T-helper 17 cell (primary cell): ENCODE measurements at places on chromosomes 3 and 15.

GRCh38 chr15:90838139-90838538 is 30.2 kb upstream of the FURIN start:
- DNase-seq, result peak; percentile 82

DNA sequence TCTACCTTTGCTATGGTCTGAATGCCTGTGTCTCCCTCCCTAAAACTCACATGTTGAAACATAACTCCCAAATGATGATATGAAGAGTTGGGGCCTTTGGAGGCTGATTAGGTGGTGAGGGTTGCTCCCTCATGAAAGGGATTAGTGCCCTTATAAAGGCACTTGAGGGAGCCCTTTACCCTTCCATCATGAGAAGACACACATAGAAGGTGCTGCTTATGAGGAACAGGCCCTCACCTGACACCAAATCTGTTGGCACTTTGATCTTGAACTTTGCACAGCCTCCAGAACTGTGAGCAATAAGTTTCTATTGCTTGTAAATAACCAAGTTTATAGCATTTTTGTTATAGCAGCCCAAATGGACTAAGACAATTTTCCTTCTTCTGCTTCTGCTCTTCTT is 76.2 kb upstream of the ADAMTS9 start:
- DNase-seq, result no peak

GRCh38 chr3:47404955-47405790 is 24.4 kb downstream of the PTPN23 start:
- no peak for DNase-seq

DNA sequence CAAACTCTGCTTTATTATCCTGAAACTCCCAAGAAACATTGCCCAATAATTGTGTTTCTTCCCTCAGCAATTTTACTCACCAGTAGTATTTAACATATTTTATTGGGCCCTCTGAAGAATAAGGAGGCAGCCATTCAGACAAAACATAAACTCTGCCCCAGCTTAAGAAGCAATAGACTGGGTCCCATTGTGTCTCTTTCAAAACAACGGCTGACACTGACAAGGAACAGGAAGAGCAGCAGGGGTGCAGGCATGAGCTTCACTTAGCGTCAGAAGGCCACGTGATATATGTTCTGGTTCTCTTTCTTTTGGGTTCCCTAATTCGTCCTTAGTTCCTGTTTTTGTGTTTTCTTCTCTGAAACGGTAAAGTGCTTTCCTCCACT is 242.3 kb downstream of the FHIT start:
- DNase-seq, result no peak

GRCh38 chr15:88091444-88092016 is 165.0 kb downstream of the NTRK3 start:
- no peak for DNase-seq

DNA sequence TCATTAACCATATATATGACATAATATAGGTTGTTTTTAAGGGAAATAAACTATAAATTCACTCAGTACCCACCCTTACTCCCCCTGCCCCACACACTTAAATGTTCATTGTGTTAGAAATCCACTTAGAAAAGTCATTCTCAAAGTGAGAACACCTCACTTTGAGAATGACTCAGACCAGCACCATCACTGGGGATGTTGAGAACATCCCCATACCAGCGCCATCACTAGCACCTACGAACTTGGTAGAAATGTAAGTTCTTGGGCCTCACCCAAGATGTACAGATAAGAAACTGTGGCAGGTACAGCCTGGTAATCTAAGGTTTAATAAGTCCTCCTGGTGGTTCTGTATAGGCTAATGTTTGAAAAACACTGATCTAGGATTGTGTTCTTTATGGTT is 362.6 kb downstream of the LPP start:
- DNase-seq, result no peak

- DNase-seq, result no peak
Measured at GRCh38 chr15:73888224-73889041, 15.1 kb downstream of the TBC1D21 start.

DNA sequence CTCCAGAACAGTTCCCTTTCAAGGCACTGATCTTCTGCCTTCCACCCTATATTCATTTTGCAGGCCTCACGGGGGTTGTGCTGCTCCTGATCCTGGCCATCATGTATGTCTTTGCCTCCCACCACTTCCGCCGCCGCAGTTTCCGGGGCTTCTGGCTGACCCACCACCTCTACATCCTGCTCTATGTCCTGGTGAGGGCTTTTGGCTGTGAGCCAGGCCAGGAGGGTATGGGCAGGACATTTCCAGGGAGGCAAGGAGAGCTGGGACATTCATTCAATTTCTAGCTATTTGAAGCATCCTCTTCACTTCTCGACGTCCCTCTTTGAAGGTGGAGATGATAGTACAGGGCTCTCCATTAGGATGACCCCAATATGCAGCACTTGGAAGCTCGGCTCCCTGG is 25.9 kb downstream of the DUOX1 start:
- no peak for DNase-seq

DNA sequence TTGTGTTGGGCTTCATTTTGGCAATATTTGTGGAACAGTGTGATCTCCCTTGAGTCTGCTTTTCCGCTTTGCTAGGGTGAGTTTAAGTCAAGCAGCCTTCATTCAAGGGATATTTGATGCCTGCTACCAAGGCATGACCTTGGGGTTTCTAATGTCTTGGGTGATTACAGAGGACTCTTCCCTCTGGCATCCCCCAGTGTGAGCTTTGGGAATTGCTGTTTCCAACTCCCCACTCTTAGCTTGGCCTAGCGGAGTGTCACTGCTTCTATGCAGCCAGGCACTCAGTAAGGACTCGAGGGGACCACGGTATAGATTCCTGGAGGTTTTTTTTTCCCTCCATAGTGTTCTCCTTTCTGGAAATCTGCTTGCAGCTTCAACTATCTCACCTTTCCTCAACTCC is 21.1 kb downstream of the GCNT3 start:
- no peak for DNase-seq

GRCh38 chr3:45207446-45207845 is 18.6 kb downstream of the TMEM158 start:
- no peak for DNase-seq

DNA sequence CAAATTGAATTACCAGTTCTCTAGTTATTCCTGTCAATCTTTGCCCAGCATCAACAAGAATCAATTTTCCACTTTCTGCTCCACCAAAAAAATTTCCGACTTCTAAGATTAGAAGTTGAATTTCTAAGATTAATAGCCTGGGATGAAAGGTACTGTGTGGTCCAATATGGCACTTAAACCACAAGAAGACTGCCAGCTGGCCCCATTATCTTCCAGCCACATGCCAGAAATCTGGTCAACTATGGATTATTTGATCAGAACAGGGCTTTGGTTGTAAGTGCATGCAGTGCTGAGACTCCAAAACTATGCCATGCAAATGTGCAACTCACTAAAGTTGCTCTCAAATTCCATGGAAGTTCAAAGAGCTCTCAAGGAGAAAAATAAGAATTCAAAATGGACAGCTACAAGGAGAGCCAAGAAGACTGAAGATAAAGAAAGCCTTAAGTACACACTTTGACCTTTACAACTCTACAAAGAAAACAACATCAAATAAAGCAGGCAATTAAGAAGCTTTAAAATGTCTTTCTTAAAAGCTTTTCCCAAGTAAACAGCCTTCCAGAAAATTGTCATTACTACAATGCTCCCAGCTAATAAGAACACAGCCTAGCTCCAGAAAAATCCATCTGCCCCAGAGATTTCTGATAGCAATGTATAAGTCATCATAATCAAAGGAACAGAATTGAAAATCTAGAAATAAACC is 64.2 kb downstream of the ST3GAL6 start:
- no peak for DNase-seq

GRCh38 chr3:53250453-53250852 is 5.4 kb downstream of the TKT start:
- no peak for DNase-seq

- no peak for DNase-seq
Measured at GRCh38 chr3:20394243-20394642, 208.2 kb upstream of the SGO1 start.

DNA sequence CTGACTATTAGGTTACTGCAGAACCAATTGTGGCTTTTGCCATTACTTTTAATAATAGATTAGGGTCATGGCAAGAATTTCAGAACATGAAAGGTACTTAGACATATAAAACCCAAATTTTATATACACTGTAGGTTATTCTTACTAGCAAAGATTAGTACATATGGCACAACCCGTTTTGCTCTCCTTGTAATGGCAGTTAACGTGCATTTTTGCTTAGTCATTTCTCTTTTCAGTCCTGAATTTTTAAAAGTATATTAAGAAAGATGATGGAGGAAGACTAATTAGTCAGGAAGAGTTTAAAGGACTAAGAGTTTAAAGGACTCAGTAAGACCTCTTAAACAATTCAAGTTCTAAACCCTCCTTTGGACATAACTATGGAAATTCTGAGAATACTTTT is 114.0 kb downstream of the PEAK1 start:
- no peak for DNase-seq

GRCh38 chr3:142888481-142889211 is at the start of gene PCOLCE2:
PCOLCE2 (minus strand) TSS chr3:142889083; CDS start chr3:142888896, 187 bp downstream.
- no peak for DNase-seq
